ENCODE measurements at places on chromosomes 2 and 18. TPM values are rescaled to one million over a fixed set of nuclear protein-coding genes. Genes with fewer than 3 reads are reported as not detected.

DNA sequence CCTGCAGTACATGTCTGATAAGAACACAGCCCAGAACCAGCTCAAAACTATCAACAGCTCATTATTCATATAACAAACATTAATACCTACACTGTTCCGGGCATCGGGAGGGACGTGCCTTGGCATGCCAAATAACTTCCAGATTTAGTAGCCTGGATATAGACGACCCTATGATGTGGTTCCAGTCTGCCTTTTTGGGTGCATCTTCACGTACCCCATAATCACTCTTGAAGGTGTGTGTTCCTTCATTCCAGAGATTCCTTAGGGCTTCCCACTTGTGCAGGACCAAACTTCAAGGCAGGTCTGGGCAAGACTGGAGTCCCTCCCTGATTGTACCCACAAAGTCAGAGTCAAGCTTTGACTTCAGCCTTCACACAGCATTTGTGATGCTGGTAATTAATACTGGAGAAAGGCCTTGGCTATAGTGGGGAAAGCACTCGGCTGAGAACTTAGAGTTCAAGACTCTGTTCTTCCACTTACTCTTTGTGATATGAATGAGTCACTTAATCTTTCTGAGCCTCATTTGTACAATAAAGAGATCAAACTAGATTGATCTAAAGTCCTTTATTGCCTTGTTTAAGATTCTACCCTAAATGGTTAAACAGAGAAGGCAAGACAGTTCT is 27.7 kb upstream of the SPATS2L start:
- DNase-seq = no peak
- no peak overlapping the region for H3K27ac ChIP-seq
- no peak overlapping the region for H3K4me3 ChIP-seq
- H3K4me1 ChIP-seq = no peaks in the 10 kb centered on the region

DNA sequence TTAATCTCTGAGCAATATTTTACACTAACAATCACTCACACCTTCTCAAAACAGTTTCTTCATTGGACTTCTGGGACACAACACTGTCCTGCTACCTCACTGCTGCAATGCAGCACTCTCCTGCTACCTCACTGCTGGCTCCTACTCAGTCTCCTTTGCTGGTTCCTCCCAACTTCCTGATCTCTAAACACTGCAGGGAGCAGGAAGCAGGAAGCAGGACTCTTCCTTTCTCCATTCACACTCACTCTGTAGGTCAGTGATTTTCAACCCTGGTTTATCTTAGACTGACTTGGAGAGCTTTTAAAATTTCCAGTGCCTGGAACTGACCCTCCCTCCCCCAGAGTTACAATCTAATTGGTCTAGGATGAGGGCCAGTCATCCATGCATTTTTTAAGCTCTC is 243.4 kb upstream of the RBBP8 start:
- H3K27me3 ChIP-seq = no peaks in the 10 kb centered on the region
- DNase-seq = no peak
- no peak overlapping the region for H3K27ac ChIP-seq
- H3K4me3 ChIP-seq = no peak overlapping the region
- H3K4me1 ChIP-seq = peaks cover 10% of the 10 kb centered on the region
- H3K36me3 ChIP-seq = no peaks in the 10 kb centered on the region

RAD51AP2 gene
- not detected for total RNA-seq

DNA sequence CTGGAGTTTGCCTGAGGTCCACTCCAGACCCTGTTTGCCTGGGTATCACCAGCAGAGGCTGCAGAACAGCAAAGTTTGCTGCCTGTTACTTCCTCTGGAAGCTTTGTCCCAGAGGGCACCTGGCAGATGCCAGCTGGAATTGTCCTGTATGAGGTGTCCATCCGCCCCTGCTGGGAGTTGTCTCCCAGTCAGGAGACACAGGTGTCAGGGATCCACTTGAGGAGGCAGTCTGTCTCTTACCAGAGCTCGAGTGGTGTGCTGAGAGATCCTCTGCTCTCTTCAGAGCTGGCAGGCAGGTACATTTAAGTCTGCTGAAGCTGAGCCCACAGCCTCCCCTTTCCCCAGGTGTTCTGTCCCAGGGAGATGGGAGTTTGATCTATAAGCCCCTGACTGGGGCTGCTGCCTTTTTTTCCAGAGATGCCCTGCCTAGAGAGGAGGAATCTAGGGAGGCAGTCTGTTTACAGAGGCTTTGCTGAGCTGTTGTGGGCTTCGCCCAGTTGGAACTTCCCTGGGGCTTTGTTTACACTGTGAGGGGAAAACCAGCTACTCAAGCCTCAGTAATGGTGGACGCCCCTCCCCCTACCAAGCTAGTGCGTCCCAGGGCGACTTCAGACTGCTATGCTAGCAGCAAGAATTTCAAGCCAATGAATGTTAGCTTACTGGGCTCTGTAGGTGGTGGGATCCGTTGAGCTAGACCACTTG is 34.7 kb downstream of the TFPI start:
- H3K4me1 ChIP-seq = no peaks in the 10 kb centered on the region
- DNase-seq = no peak
- H3K36me3 ChIP-seq = peaks cover 3% of the 10 kb centered on the region
- H3K4me3 ChIP-seq = no peak overlapping the region

DNA sequence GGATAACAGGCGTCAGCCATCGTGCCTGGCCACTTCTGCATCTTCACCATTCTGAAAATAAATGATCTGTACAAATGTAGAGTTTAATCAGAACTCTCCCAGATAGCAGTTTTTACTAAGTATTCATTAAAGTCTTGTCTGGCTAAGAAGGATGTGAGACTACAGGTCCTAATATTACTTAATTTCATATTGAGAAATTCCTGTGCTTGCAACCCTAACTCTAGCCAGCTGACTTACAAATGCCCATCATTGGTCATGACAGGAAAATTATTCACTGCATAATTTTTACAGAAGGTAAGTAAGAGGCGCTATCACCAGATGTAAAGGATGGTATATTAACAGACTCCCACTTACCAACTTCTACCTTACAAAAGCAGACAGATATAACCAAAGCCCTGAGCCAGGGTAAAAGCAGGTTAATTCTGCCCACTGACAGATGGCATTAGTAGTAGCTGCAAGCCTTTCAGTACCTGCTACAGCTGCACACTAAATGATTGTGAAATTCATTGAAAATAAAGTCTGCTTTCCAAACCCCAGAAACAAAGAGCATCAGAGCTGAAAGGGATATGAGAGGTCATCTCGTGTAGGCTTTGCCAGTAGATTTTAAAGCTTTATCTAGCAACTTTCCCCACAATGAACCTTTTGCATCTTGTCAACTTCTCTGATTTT is 271.3 kb upstream of the STON1 start:
- DNase-seq = no peak
- H3K4me1 ChIP-seq = no peaks in the 10 kb centered on the region
- H3K4me3 ChIP-seq = no peak overlapping the region

DNA sequence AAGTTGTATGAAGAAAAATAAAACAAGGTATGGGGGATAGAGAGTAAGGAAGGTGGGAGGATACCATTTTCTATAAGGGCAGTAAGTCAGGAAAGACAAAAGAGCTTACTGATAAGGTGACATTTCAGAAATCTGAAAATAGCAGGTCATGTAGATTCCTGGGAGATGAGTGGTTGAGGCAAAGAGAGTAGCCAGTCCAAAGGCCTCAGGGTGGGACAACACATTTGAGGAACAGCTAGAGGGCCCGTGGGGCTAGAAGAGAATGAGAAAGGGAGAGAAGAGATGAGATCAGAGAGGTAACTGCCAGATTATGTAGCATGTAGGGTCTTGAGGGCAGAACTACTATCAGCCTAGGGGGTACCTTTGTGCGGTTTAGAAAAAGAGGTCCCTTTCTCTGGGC is 2.9 kb downstream of the CLHC1 start:
- no peak for DNase-seq
- no peak overlapping the region for H3K4me3 ChIP-seq
- peaks cover 8% of the 10 kb centered on the region for H3K36me3 ChIP-seq
- H3K27ac ChIP-seq = no peak overlapping the region
- no peaks in the 10 kb centered on the region for H3K27me3 ChIP-seq
- peaks cover 15% of the 10 kb centered on the region for H3K4me1 ChIP-seq

DLGAP1 gene
- total RNA-seq = 4.0 TPM

COA5 gene
- total RNA-seq = 37.3 TPM

DNA sequence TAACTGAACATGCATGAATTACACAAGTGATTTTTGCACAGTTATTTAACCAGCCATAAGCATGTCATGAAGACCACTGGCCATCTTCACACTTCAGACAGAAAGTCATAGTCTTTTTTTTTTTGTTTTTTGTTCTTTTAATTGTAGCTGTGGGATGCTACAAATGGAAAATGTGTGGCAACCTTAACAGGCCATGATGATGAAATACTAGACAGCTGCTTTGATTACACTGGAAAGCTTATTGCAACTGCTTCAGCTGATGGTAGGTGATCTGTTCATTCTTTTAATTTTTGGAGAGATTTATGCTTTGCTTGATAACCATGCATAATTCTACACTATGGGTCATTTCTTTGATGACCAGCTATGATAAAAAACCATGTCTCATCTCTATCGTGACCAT is 35.6 kb downstream of the DAW1 start:
- no peaks in the 10 kb centered on the region for H3K36me3 ChIP-seq
- H3K27ac ChIP-seq = no peak overlapping the region
- H3K27me3 ChIP-seq = no peaks in the 10 kb centered on the region
- H3K4me1 ChIP-seq = no peaks in the 10 kb centered on the region
- no peak for DNase-seq

DNA sequence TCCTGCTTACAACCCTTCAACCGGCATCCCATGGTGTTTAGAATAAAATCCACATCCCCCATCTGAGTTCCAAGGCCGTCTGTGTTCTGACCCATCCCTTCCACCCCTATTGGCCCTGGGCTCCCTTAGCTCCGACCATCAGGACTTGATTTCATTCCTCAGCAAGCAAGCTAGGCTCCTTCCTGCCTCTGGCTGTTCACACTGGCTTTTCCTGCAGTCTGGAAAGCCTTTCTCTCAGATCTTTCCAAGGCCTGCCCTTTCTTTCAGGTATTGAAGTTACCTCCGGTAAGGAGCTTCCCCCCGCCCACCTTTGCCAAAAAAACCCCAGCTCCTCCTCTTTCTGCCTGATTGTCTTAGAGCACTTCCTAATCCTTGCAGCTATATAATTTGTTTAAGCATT is 86.8 kb downstream of the CLIP4 start:
- H3K27ac ChIP-seq = no peak overlapping the region
- H3K27me3 ChIP-seq = no peaks in the 10 kb centered on the region
- no peaks in the 10 kb centered on the region for H3K36me3 ChIP-seq
- H3K4me1 ChIP-seq = no peaks in the 10 kb centered on the region

GRCh38 chr18:33711514-33711913 is 133.5 kb downstream of the ASXL3 start:
- H3K4me3 ChIP-seq = no peak overlapping the region
- no peak overlapping the region for H3K27ac ChIP-seq
- H3K27me3 ChIP-seq = no peaks in the 10 kb centered on the region
- DNase-seq = no peak

LAMA1 gene
- total RNA-seq = 1.7 TPM

GRCh38 chr2:98917031-98917471 is 19.0 kb downstream of the CRACDL start:
- no peaks in the 10 kb centered on the region for H3K36me3 ChIP-seq
- DNase-seq = no peak
- H3K4me3 ChIP-seq = no peak overlapping the region
- no peak overlapping the region for H3K27ac ChIP-seq

- no peak overlapping the region for H3K27ac ChIP-seq
- H3K4me1 ChIP-seq = no peaks in the 10 kb centered on the region
- DNase-seq = no peak
These were observed 254.7 kb downstream of the VAPA start for GRCh38 chr18:10168477-10168876.

CDH2 gene
- 0.83 TPM for total RNA-seq

DNA sequence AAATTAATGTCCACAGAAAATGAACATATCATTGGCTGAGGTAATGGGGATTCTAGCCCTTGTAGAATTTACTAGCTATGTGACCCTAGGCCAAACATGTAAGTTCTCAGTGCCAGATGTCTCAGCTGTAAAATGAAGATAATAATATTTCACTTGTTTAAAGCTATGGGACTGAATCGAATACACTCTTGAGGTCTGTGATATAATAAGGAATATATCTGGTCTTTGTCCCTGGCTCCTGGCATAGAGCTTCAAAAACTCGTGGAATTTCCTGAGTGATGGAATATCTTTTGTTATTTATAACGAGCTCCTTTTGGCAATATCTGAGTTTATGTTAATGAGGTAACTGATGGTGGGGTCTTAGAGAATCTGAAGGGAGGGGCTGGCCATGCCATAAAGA is 201.4 kb upstream of the CYP26B1 start:
- DNase-seq = no peak
- no peak overlapping the region for H3K4me3 ChIP-seq
- no peaks in the 10 kb centered on the region for H3K27me3 ChIP-seq
- no peaks in the 10 kb centered on the region for H3K4me1 ChIP-seq
- H3K27ac ChIP-seq = no peak overlapping the region

- no peak for DNase-seq
- H3K27me3 ChIP-seq = no peaks in the 10 kb centered on the region
- no peaks in the 10 kb centered on the region for H3K4me1 ChIP-seq
- H3K27ac ChIP-seq = no peak overlapping the region
- no peaks in the 10 kb centered on the region for H3K36me3 ChIP-seq
These were observed 25.0 kb downstream of the CYBRD1 start for GRCh38 chr2:171547256-171547655.

GLS gene
- 401 TPM for total RNA-seq
